ENCODE measurements at places on chromosomes 3 and 15.

- no peak for DNase-seq
Measured at GRCh38 chr3:170196833-170197232, 15.3 kb upstream of the PHC3 start.

- DNase-seq = no peak
Measured at GRCh38 chr3:161274691-161275298, 53.7 kb downstream of the NMD3 start.

DNA sequence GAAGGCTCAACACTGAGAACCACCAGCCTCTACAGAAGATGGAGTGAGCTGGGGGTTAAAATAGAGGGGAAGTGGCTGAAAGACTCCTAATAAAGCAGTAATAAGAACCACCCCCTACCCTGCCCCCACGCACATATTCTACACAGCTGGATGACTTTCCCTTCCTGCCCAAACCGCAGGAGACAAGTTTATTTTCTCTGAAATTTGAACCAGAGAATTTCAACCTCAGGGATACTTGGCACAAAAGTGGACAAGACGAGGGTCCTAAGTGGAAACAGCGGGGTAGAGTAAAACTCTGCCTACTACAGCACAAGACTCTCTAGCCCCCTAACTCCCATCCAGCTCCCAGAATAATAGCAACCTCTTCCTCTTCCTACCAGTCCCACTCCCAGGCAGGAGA, 28.4 kb downstream of the USF3 start:
- DNase-seq = no peak

DNA sequence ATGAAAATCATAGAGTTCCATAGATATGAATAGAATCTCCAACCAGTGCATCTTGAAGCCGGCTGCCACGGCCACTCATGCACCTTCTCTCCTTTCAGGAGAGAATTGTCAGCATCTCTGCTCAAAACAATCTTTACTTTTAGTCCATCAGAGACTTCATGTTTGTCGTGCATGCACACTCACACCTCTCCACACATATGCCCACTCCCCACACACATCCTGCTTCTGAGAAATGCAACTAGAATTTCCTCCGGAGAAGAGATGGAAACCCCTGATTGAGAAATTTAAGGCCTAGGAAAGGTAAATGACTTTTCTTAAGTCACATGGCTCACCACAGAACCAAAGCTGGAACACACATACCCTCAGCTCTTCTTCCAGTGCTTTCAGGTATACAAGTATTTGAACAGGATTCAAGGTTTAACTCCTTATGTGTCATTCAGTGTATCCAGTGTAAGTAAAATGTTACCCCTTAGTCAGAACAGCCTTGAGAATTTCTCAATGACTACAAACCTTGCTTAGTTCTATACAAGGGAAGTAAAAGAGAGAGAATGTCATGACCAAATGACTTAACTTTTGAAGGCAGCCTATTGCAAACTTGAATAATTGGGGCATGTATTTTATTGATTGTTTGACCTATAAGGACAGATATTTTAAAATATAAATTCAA, 69.1 kb upstream of the TSEN2 start:
- no peak for DNase-seq

GRCh38 chr15:81073801-81074200, 60.3 kb upstream of the CFAP161 start:
- no peak for DNase-seq

Measured in amygdala (tissue), 56 donors.